ENCODE measurements at places on chromosomes 1 and 21.

DNA sequence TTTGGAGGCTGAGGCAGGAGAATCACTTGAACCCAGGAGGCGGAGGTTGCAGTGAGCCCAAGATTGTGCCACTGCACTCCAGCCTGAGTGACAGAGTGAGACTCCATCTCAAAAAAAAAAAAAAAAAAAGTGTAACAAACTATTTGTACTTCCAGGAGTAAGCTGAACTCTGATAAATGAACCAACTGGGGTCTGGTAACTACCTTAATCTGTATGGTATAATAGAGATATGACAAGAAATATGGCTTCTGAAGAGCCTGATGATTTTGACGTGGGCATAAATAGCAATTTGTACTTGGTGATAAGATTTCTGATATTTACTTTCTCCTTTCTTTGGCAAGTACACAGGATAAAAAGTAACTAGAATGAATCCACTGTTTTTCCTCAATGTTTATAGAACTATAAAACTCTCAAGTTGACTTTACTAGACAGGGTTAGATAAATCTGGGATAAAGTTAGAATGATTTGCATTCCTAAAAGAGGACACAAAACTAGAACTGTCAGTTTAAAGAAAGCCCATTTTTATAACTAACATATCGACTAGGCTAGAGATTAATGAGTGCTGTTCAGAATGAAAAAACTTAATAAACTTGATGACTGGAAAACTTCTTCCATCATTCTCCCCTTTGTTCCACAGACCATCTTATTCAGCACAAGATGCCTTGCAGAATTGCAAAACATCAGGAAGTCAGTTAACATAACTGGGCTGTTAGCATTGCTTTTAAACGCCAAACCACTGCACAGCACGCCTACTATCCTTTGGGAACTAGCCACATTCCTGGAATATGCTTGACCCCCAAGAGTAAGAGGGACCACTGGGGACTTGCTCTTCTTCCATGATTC is 51.5 kb upstream of the EDARADD start:
- peak overlapping the region; percentile 74 for H3K27ac ChIP-seq
- H3K4me1 ChIP-seq, result peaks cover 14% of the 10 kb centered on the region
- no peaks in the 10 kb centered on the region for H3K36me3 ChIP-seq
- no peak for DNase-seq
- no peaks in the 10 kb centered on the region for H3K27me3 ChIP-seq

GRCh38 chr21:15797577-15798363 is 68.0 kb downstream of the USP25 start:
- H3K36me3 ChIP-seq, result no peaks in the 10 kb centered on the region
- no peak overlapping the region for H3K27ac ChIP-seq
- no peak for DNase-seq

DNA sequence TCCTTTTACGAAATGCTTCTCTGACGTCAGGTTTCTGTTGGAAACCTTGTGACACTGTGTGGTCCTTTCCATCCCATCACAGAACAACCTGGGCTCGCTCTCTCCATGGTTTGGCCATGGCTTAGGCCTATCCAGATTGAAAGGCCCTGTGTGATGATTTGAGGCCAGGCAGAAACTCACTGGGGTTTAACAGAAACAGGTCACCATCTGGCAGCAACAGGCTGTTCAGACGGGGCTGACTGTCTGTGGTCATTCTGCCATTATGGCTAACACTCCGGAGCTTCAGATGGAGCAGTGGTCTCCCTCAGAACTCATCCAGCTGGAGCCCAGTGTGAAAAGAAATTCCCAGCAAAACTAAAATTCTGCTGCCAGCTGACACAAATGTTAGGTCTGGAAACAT is 9.3 kb downstream of the PLEKHM2 start:
- H3K27me3 ChIP-seq, result no peaks in the 10 kb centered on the region
- peaks cover 72% of the 10 kb centered on the region for H3K4me1 ChIP-seq
- H3K4me3 ChIP-seq, result no peak overlapping the region
- peaks cover 3% of the 10 kb centered on the region for H3K36me3 ChIP-seq
- no peak for DNase-seq

- no peaks in the 10 kb centered on the region for H3K36me3 ChIP-seq
- peaks cover 5% of the 10 kb centered on the region for H3K4me1 ChIP-seq
- no peaks in the 10 kb centered on the region for H3K27me3 ChIP-seq
- DNase-seq, result no peak
Observed at GRCh38 chr1:59188413-59189213, 108.3 kb upstream of the FGGY start.

- H3K27me3 ChIP-seq, result peaks cover 74% of the 10 kb centered on the region
- H3K4me3 ChIP-seq, result no peak overlapping the region
- no peak overlapping the region for H3K27ac ChIP-seq
- no peak for DNase-seq
- no peaks in the 10 kb centered on the region for H3K36me3 ChIP-seq
- H3K4me1 ChIP-seq, result no peaks in the 10 kb centered on the region
Observed at GRCh38 chr1:4137621-4138415, 237.7 kb upstream of the C1orf174 start.

DNA sequence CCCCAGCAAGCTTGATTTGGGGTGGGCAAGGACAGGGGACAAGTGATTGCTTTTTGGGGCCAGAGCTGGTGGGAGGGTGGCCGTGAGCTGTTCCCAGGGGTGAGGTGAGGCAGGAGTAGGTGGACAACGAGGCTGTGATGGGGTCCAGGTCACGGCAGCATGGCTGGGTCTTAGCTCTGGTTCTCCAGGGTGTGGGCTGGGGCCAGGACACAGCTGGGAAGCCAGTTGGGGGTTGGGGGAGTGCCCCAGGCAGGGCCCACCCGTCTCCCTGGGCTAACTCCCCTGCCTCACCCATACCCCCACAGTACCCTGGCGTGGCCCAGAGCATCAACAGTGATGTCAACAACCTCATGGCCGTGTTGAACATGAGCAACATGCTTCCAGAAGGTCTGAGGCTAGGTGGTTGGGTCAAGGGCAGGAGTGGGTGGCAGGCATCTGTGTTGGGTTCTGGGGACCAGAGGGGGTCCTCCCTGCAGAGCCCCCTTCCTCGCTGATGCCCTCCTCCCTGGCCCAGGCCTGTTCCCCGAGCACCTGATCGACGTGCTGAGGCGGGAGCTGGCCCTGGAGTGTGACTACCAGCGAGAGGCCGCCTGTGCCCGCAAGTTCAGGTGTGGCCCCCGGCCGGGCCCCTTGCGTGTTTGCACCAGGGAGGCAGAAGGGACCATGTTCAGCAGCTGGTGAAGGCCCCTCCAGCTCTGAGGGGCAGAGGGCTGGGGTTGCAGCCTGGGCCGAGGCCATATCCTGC is 43.3 kb downstream of the COQ8A start:
- no peak for DNase-seq
- H3K27ac ChIP-seq, result peak overlapping the region; percentile 96
- H3K27me3 ChIP-seq, result no peaks in the 10 kb centered on the region
- H3K4me1 ChIP-seq, result peaks cover 99% of the 10 kb centered on the region

DNA sequence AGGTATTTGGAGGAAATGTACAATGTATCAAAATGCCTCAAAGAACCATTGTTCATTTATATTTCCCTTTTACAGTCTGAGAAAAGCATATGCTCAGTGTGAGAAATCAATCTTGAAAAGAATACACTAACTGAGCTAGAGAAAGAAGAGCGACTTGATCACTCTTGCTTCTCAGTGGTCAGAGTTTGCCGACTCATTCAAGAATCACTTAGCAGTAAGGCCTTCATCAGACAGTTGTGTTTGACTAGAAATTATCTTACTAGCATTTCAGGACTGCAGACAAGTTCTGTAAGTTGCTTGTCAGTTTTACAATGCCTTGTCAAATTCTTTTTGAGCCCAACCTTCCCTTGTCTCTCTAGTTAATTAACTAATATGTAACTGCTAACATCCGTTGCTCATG is 12.9 kb downstream of the RGS18 start:
- no peak overlapping the region for H3K27ac ChIP-seq
- H3K27me3 ChIP-seq, result no peaks in the 10 kb centered on the region
- no peaks in the 10 kb centered on the region for H3K4me1 ChIP-seq
- H3K36me3 ChIP-seq, result no peaks in the 10 kb centered on the region
- no peak for DNase-seq

- DNase-seq, result no peak
- H3K4me3 ChIP-seq, result no peak overlapping the region
- no peaks in the 10 kb centered on the region for H3K36me3 ChIP-seq
- no peak overlapping the region for H3K27ac ChIP-seq
- no peaks in the 10 kb centered on the region for H3K27me3 ChIP-seq
- H3K4me1 ChIP-seq, result peaks cover 3% of the 10 kb centered on the region
Observed at GRCh38 chr1:26820784-26821269, 5.7 kb upstream of the ZDHHC18 start.

DNA sequence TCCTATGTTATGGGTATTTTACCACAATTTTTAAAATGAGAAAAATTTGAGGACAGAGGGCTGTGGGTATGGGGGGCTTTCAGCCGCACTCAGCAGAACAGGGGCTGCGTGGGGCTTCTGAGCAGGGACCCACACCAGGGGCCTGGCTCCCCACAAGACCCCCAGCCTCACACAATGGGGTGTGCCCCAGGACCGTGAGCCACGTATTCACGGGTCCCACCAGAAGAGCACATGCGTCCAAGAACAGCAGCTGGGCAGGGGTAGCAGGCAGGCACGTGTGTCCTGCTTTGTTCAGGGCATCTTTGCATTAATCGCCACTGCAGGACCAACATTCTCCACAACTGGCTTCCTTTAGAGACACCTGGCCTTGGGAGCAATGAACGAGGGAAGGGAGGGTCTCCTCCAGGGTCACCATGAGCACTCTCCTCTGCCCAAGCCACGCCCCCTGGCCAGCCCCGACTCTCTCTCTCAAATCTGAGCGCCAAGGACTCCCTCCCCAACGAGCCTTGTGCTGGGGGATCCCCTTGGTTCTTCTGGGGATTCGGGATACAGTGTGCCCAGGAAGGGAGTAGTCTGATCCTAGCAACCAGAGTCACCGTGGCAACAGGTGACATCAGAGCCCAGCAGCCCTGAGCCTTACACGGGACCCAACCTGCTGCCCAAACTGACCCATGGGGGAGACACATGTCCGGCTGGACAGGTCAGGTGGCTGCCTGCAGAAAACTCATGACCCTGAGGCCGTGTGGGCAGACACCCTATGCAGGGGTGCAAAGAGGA is 7.4 kb upstream of the ARF1 start:
- H3K4me3 ChIP-seq, result no peak overlapping the region
- H3K27me3 ChIP-seq, result peaks cover 22% of the 10 kb centered on the region
- H3K36me3 ChIP-seq, result no peaks in the 10 kb centered on the region
- no peak overlapping the region for H3K27ac ChIP-seq

GRCh38 chr1:203807196-203807595 is 11.8 kb downstream of the ZBED6 start:
- H3K4me3 ChIP-seq, result no peak overlapping the region
- no peaks in the 10 kb centered on the region for H3K27me3 ChIP-seq
- no peak for DNase-seq
- no peak overlapping the region for H3K27ac ChIP-seq

DNA sequence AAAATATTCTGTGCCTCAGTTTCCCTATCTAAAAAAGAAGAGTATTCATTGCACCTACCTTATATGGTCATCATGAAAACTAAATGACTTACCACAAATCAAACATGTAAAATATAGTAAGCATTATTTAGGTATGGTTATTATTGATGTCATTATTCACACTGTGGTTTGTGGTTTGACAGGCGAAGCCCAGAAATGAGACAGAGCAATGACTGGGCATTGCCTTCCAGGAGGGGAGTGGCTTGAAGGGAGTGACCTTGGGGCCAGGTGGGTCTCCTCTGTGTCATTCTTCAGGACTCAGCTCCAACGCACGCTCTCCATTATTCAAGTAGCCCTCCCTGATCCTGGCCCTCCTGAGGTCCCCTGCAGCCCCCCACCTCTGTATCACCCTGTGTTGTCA is 133.7 kb downstream of the DMRTA2 start:
- no peak for DNase-seq
- no peaks in the 10 kb centered on the region for H3K4me1 ChIP-seq
- peaks cover 20% of the 10 kb centered on the region for H3K27me3 ChIP-seq
- H3K27ac ChIP-seq, result no peak overlapping the region
- no peak overlapping the region for H3K4me3 ChIP-seq

DNA sequence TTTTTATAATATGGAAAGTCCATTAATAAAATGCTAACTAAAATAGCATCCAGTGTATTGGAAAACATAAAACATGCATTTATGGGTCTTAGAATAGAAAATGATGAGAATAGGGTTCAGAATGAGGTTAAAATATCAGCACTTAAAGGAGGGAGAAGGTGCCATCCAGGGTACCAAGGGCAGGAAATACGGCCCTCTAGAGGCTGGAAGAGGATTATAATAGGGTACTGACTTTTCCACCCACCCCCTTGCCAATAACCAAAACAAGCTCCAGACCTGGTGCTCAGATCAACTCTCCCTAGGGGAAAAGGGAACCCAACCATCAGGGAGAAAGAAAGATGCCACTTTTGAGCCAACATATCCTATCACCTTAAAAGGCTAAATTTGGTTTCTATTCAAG is 26.7 kb downstream of the ASTN1 start:
- DNase-seq, result no peak
- peaks cover 6% of the 10 kb centered on the region for H3K4me1 ChIP-seq
- H3K4me3 ChIP-seq, result no peak overlapping the region
- no peak overlapping the region for H3K27ac ChIP-seq
- no peaks in the 10 kb centered on the region for H3K36me3 ChIP-seq
- H3K27me3 ChIP-seq, result no peaks in the 10 kb centered on the region

- H3K36me3 ChIP-seq, result no peaks in the 10 kb centered on the region
- H3K27me3 ChIP-seq, result no peaks in the 10 kb centered on the region
- no peak overlapping the region for H3K27ac ChIP-seq
- DNase-seq, result no peak
- H3K4me3 ChIP-seq, result no peak overlapping the region
Observed at GRCh38 chr1:68332041-68332440, 99.7 kb upstream of the WLS start.

DNA sequence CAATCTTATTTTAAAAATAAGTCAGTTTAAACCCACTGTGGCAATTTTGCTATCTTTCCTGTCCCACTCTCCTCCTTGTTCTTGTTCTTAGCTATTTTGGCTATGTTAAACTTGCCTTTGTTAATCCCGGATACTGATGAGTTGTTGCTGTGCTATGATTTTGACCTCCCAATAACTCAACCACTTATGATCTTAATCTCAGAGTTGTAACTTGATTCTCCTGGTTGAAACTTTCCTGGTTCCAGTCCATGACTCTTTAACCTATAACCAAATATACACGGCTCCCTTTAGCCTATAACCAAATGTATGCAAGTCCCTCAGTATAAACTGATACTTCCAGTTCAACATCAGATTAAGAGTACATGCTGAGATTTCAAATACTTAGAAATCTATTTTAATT is 15.6 kb upstream of the ACADM start:
- H3K4me1 ChIP-seq, result peaks cover 16% of the 10 kb centered on the region
- no peak for DNase-seq
- no peaks in the 10 kb centered on the region for H3K36me3 ChIP-seq
- no peak overlapping the region for H3K4me3 ChIP-seq

DNA sequence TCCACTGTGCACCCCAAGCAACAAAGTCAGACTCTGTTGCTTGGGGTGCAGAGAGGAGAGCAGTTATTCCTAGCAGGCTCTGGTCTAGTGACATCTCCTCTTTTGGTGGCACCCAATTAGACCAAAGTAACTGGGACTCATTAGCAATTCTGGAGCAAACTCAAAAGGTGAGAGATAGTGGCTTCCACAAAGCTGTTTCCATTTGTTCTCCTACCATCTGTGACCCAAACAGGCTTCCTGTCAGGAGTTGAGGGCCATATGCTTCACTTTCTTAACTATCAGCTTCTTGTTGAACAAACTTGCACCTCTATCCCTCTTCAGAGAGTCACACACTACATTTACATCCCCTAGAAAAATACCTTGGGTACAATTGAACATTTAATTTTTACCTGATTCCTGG is 1.5 kb upstream of the ATXN7L2 start:
- H3K27me3 ChIP-seq, result peaks cover 8% of the 10 kb centered on the region
- DNase-seq, result no peak
- H3K4me3 ChIP-seq, result no peak overlapping the region
- peaks cover 23% of the 10 kb centered on the region for H3K4me1 ChIP-seq
- peaks cover 8% of the 10 kb centered on the region for H3K36me3 ChIP-seq
- H3K27ac ChIP-seq, result no peak overlapping the region
